ENCODE measurements at places on chromosomes 4 and X.

- no peak for DNase-seq
These were observed 418.9 kb upstream of the CPEB2 start for GRCh38 chr4:14583331-14583730.

- no peak for DNase-seq
These were observed 83.9 kb downstream of the MAMLD1 start for GRCh38 chrX:150446995-150447394.

DNA sequence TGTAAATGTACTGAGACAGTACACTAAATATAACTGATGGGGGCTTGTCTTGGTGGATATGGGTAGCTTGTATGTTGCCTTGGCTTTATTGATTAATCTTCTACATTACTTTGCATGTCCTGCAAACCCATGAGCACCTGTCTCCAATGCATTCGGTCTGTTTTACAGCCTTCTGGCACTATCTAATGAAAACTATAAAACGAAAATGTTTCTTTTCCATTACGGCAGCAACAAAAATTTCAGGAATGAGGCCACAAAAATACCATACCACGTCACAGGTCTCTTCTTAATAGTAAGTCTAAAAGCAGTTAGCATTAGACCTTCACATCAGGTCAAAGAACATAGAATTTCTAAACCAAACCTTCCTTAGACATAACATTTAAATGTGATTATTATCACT is 49.8 kb downstream of the EDNRA start:
- no peak for DNase-seq

DNA sequence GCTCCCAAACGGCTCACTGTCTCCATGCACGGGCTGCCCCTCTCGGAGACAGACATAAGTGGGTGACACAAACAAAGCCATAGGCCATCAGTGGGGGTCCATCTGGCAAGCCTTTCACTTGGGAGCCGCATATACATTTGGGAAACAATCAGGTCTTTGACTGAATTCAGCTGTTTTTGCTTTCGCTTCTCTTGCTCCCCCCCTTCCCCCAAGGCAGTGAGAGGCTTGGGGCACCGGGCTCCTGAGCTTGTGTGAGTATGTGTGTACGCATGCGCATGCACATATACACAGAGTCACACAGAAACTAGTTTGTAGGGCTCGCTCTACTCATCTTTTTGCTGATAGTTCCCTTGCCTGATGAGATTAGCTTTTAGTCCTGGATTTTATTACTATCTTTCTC is 284.4 kb downstream of the AFF2 start:
- no peak for DNase-seq

GRCh38 chr4:124833831-124834505 is 121.4 kb upstream of the ANKRD50 start:
- no peak for DNase-seq

- DNase-seq = peak; percentile 44
These were observed 23.8 kb upstream of the ARHGAP10 start for GRCh38 chr4:147707892-147708672.

GRCh38 chr4:100240008-100240407 is 49.7 kb upstream of the DDIT4L start:
- DNase-seq = no peak
